ENCODE measurements at places on chromosomes 5 and 9. TPM values are rescaled to one million over a fixed set of nuclear protein-coding genes. Genes with fewer than 3 reads are reported as not detected.

GRCh38 chr9:34124926-34125325, 1.6 kb downstream of the DCAF12 start:
- H3K27me3 ChIP-seq = no peaks in the 10 kb centered on the region
- H3K4me1 ChIP-seq = peaks cover 62% of the 10 kb centered on the region
- peak overlapping the region; percentile 80 for H3K4me3 ChIP-seq
- peak overlapping the region; percentile 92 for H3K27ac ChIP-seq

DNA sequence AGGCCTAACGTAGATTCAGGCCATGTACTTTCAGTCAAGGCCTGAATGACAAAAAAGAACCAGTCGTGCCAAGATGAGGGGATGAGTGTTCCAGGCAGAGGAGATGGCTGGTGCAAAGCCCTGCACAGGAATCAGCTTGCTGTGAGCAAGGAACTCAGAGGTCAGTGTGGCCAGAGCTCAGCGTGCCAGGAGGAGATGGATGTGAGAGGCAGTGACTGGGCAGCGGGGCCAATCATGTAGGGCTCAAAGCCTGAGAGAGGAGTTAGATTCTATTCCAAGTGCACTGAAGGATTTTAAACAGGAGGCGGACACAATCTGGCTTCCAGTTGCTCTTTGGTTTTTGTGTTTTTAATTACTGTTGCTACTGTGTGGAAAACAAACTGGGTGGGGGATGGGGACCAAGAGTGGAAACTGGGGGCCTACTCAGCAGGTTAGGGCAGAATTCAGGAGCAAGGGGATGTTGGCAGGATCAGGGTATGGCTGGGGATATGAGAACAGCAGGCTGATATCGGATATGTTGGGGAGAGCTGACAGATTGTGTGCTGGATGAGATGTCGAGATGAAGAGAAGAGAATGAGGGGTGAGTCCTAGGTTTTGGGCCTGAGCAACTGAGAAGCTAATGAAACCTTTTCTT, 64.3 kb downstream of the ANGPTL2 start:
- no peak for DNase-seq
- no peak overlapping the region for H3K4me3 ChIP-seq
- no peak overlapping the region for H3K27ac ChIP-seq
- H3K27me3 ChIP-seq = no peaks in the 10 kb centered on the region
- peaks cover 4% of the 10 kb centered on the region for H3K36me3 ChIP-seq
- H3K4me1 ChIP-seq = peaks cover 5% of the 10 kb centered on the region

- H3K4me1 ChIP-seq = no peaks in the 10 kb centered on the region
- H3K27ac ChIP-seq = no peak overlapping the region
- no peaks in the 10 kb centered on the region for H3K36me3 ChIP-seq
These were observed 13.9 kb upstream of the HABP4 start for GRCh38 chr9:96436063-96436455.

GRCh38 chr9:130681769-130682420, 11.7 kb upstream of the EXOSC2 start:
- peaks cover 32% of the 10 kb centered on the region for H3K27me3 ChIP-seq
- no peak overlapping the region for H3K27ac ChIP-seq

DNA sequence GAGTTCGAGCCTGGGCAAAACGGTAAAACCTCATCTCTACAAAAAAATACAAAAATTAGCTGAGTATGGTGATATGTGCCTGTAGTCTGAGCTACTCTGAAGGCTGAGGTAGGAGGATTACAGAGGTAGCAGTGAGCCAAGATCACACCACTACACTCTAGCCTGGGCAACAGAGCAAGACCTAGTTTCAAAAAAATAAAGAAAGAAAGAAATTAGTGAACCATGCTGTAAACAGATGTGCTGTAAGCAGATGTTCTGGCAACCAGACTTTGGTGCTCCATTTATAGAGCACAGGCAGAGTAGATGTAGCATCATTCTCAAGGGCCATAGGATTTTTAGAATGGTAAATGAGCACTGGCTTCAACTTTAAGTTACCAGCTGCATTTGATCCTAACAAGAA, 115.4 kb downstream of the ST8SIA4 start:
- no peak overlapping the region for H3K27ac ChIP-seq
- no peaks in the 10 kb centered on the region for H3K27me3 ChIP-seq
- no peak overlapping the region for H3K4me3 ChIP-seq
- no peaks in the 10 kb centered on the region for H3K36me3 ChIP-seq
- no peaks in the 10 kb centered on the region for H3K4me1 ChIP-seq

Gene ROPN1L
- not detected for total RNA-seq

- no peaks in the 10 kb centered on the region for H3K36me3 ChIP-seq
- peaks cover 29% of the 10 kb centered on the region for H3K4me1 ChIP-seq
- no peaks in the 10 kb centered on the region for H3K27me3 ChIP-seq
- peak; percentile 92 for DNase-seq
These were observed 186.8 kb upstream of the KLF9 start for GRCh38 chr9:70601000-70601951.

Gene IL31RA
- total RNA-seq = 0.18 TPM

Gene HBEGF
- 27.7 TPM for total RNA-seq

- H3K36me3 ChIP-seq = no peaks in the 10 kb centered on the region
- no peaks in the 10 kb centered on the region for H3K27me3 ChIP-seq
- DNase-seq = no peak
These were observed 22.3 kb downstream of the RXRA start for GRCh38 chr9:134348404-134349155.

DNA sequence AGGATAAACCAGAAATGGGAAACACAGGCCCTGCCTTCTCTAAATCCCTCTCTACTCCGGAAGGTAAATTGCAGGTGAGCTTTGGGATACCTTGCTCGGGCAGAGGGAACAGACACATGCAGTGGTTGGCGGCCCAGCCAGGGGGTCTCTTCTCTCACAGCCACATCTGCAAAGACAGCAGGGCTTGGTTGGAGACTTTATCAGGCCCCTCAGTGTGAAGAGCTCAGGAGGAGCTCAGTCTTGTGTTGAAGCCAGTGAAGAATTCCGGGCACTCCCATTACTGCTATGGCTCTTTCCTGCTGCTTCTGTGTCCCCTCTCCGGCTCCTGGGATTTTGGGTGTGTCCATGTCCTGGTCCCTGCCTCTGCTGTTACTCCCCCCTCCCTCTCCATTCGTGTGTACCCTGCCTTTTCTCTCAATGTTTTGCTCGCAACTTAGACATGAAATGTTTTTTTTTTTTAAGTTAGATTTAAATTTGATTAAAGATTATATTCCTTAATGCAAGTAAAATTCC, 99.8 kb downstream of the TRIO start:
- no peaks in the 10 kb centered on the region for H3K27me3 ChIP-seq
- H3K4me3 ChIP-seq = no peak overlapping the region
- no peaks in the 10 kb centered on the region for H3K4me1 ChIP-seq
- H3K27ac ChIP-seq = no peak overlapping the region
- DNase-seq = no peak

DNA sequence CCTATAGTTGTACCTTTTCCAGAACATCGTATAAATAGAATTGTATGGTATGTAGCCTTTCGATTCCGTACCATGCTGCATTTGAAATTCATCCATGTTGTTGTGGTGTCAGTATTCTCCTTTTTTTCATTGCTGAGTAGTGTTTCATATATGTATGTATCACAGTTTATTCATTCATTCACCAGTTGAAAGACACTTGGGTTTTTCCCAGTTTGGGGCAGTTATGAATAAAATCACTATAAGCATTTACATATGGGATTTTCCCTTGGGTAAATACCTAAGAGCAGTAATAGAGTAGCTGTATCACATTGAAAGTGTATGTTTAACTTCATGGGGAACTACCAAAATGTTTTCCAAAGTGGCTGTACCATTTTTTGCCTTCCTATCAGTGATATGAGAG, 16.1 kb upstream of the FKTN start:
- H3K4me1 ChIP-seq = no peaks in the 10 kb centered on the region
- no peak overlapping the region for H3K4me3 ChIP-seq
- no peaks in the 10 kb centered on the region for H3K27me3 ChIP-seq
- DNase-seq = no peak
- no peak overlapping the region for H3K27ac ChIP-seq
- no peaks in the 10 kb centered on the region for H3K36me3 ChIP-seq

Gene ARL14EPL
- not detected for total RNA-seq

GRCh38 chr9:136977223-136977622, at the start of gene PTGDS:
Gene PTGDS (plus strand): TSS chr9:136977504. CDS start chr9:136977579, 75 bp downstream.
- H3K4me3 ChIP-seq = peak within 1 kb of the TSS; percentile 52
- peaks cover 43% of the 10 kb centered on the region for H3K4me1 ChIP-seq
- no peaks in the 10 kb centered on the region for H3K36me3 ChIP-seq
- peak within 1 kb of the TSS; percentile 38 for H3K27ac ChIP-seq
- no peak for DNase-seq
- peaks cover 6% of the 10 kb centered on the region for H3K27me3 ChIP-seq

Gene NUTM2F
- not detected for total RNA-seq
